ENCODE measurements at places on chromosomes 12 and 14. TPM values are rescaled to one million over a fixed set of nuclear protein-coding genes. Genes with fewer than 3 reads are reported as not detected.

Gene SLC24A4
- total RNA-seq = not detected

Gene RAD51AP1
- 1.3 TPM for total RNA-seq

Gene NPFF
- not detected for total RNA-seq

Gene BDKRB1
- 46.7 TPM for total RNA-seq

Gene AQP2
- total RNA-seq = not detected

Gene KRT73
- not detected for total RNA-seq

Gene IFI27
- 43.2 TPM for total RNA-seq
